ENCODE measurements at places on chromosomes 13 and 19.
A peak's percentile ranks its signal among the peaks of the same experiment; 100 is the strongest.

DNA sequence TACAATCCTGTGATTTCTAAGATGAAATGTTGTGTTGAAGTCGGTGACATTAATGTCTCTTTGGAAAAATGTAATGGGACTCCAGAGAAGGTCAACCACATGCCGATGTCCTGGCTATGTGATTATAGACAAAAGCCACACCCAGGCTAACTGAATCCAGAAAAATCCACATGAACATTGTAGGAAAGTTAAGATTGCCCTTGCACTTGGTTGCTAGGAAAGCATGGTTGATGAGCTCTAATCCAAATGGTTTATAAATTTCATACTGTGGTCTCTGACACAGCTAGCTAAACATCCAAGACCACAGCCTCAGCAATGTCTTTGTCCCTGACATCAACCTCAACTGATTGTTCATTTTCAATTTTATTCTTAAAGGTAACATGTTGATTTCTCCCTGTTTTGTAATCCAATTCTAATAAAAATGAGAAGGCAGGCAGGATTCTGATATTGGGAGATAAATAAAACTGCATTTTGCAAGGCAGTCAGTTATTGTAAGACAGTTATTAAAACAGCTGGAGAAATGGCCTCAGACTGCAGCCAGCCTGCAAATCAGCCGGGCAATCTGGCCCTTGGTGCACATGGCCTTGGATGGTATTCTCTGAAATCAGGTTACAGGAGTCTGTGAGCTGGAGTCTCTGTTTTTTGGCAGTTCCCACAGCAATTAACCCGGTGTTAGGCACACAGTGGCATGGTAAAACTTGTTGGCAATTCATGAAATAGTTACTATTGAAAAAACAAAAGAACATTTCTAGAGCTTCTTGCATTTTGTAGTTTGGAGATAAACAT lies 93.9 kb downstream of the STARD13 start:
- DNase-seq = no peak

GRCh38 chr13:32010136-32010535 lies 21.4 kb upstream of the FRY start:
- DNase-seq = no peak

GRCh38 chr13:37375724-37376123 lies 222.8 kb downstream of the POSTN start:
- no peak for DNase-seq

DNA sequence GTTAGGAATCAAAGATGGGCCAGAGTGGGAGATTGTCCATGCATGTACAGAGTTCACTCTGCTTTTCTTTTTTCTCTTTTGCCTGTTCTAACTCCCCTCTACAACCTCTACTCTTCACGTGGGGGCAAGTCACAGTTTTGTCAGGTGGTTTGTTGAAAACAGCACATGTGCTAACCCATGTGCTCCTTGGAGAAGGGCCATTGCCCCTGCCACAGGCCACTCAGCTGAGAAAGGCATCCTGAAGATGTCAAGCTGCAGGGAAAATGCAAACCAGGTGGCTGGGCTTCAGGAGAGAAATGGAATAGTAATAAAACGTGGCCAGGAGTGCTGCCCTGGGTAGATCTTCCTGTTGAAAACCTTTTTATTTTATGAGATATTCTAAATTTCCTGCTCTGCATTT lies 35.3 kb upstream of the SLC10A2 start:
- no peak for DNase-seq

- DNase-seq = no peak
Measured at GRCh38 chr13:112530861-112531260, 57.1 kb downstream of the TUBGCP3 start.

DNA sequence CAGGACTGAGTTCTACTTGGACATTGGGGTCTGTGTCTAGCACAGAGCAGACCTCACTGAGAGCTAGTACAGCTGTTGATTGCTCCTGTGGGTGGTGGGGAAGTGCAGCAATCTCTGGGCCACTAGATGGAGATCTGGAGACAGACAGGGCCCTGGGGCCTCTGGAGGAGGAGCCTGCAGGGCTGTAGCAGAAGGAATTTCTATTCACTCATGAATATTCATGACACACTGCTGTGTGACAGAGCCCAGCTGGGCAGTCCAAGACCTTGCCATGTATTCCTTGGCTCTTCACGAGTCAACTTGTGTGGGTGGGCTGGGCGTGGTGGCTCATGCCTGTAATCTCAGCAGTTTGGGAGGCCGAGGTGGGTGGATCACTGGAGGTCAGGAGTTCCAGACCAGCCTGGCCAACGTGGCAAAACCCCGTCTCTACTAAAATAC lies 37.5 kb downstream of the SUGP2 start:
- DNase-seq = peak; percentile 91

DNA sequence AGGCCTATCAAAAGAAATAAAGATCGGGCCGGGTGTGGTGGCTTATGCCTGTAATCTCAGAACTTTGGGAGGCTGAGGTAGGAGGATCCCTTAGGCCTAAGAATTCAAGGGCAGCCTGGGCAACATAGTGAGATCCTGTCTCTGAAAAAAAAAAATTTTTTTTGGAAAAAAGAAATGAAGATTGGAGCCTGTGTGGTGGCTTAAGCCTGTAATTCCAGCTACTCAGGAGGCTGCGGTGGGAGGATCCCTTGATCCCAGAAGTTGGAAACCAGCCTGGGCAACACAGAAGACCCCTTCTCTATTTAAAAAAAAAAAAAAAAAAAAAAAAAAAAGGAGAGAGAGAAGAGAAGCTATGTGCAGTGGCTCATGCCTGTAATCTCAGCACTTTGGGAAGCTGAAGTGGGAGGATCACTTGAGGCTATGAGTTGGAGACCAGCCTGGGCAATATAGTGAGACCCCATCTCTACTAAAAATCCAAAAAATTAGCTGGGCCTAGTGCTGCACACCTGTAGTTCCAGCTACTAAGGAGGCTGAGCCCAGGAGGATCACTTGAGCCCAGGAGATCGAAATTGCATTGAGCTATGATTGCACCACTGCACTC lies 14.7 kb upstream of the LYPD3 start:
- no peak for DNase-seq

GRCh38 chr19:55118401-55118991 lies 1.1 kb upstream of the PPP1R12C start:
- no peak for DNase-seq

DNA sequence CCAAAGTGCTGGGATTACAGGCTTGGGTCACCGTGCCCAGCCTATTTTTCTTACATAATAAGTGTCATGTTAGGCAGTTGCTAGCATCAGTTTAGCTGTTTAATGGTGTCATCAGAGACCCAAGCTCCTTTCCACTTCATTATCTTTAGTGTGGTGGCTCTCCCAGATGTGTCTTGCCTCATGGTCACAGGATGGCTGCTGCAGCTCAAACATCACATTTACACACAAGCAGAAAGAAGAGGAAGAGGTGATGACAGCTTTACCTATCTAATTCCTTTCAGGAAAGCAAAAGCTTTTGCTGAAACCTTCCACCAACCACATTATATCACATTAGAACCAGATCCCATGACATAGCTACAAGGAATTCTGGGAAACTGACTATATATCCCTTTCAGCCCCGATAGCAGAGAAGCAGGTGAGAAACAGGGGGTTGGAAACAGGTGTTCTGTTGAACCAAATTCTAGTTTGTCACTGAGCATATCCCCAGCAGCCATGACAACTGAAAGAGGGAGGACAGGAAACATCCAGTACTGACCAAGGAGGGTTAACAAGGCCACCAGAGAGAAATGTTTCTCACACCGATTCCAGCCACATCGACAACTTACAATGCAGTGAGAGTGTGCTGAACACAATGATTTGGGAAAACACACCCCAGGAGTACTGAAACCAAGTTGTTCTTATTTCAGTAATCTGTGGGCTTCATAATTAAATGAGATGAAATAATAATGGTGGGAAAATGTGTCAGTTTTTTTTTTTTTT lies 617.0 kb downstream of the UQCRFS1 start:
- no peak for DNase-seq

DNA sequence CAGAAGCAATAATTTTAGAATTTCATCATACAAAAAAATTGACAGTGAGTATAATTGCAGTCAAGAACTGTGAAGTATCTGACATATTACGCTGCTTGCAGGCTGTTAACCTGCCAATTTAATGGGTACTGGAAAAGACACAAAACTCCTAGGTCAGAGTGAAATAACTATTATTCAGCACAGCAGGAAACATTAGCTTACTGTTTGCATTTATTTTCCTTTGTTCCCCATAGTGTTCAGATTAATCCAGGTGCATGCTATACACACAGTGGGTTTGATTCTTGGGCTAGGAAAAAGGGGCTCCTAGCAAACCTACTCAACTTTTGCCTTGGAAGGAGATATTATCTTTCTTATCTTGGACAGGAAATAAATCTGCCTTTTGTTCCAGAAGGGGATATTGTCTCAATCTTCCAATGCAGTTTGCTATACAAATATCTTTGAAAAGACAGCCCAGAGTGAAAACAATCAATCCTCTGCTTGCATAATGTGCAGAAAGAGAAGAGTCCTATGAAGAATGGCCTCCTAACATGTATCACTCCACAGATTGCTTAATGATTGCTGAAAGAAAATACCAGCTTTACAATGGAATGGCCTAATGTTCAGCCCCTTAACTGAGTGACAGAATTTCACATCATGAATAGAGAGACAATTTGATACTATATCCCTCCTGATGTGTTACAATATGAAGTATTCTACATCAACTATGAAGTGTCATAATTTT lies 443.4 kb downstream of the TBC1D4 start:
- DNase-seq = no peak

Data from 8988T (cell line).